Activated T-helper 1 cell treated with anti-CD3 and anti-CD28 coated beads, Interleukin-2, amount 50 U/mL, for 16 hours (primary cell): ENCODE measurements at places on chromosomes 3 and 15.

DNA sequence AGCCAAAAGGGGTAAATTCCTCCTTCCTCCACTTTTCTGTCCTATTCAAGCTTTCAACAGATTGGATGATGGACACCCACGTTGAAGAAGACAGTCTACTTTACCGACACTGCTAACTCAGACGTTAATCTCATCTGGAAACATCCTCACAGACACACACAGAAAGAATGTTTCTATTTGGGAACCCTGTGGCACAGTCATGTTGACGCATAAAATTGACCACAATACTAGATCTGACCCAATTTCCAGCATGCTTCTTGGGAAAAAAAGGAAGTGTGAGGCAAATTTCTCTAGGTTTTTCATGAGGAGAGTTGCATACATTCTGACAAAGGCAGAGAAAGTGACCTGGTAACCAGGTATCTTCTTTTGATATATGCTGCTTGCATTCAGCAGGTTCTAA is 594.1 kb downstream of the FGF12 start:
- no peak for DNase-seq

GRCh38 chr3:162348912-162349311 is 852.3 kb downstream of the OTOL1 start:
- DNase-seq: no peak

DNA sequence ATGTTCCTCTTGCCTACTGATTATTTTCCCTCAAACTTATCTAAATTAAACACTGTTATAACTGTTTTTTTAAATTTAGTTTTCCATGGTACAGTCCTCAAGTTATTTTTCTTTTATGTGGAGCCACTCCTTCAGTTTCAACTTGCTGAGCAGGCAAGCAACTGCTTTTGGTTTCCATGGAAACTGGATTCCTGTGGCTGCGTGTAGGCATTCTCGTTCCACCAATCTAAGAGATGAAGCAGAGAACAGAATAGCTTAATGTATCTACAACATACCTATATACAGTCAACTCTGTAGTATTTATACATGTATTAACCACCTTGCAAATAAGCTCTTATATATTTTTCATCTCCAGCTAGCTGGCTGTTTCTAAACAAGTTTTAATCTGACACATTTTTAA is 25.8 kb upstream of the ANXA2 start:
- DNase-seq: no peak

GRCh38 chr3:160090653-160091052 is 102.0 kb downstream of the IL12A start:
- no peak for DNase-seq

GRCh38 chr3:117531078-117531767 is 821.6 kb downstream of the TUSC7 start:
- DNase-seq: no peak

DNA sequence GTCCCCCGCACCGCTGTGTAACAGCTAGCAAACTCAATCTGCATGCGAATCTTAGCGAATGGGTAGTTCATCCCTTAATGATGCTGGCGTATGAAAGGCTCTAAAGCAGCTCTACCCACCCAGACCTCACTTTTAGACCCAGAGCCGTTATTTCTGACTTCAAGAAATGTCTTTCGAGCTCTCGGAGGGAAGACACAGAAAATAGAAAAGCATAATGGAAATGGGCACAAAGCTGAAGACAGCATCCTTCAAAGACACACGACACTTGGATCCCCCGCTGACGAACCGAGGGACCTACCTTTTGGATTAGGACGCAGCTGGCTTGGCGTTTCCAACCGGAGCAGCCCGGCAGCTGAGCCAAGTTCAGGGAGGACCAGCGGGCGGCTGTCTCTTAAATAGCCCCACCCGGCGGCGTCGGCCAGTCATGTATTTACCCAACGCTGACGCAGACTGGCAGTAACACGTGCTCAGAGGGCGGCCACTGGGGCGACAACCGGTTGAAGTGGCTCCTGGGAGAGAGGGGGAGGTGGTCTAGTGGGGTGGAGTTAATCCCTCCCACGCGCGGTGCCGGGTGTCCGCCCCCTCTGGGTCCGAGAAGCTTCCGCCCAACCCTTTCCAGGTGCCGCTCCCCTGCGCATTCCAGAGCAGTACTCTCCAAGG is 1.5 kb downstream of the CCK start:
- no peak for DNase-seq

GRCh38 chr3:55571913-55572312 is 84.8 kb upstream of the WNT5A start:
- no peak for DNase-seq

DNA sequence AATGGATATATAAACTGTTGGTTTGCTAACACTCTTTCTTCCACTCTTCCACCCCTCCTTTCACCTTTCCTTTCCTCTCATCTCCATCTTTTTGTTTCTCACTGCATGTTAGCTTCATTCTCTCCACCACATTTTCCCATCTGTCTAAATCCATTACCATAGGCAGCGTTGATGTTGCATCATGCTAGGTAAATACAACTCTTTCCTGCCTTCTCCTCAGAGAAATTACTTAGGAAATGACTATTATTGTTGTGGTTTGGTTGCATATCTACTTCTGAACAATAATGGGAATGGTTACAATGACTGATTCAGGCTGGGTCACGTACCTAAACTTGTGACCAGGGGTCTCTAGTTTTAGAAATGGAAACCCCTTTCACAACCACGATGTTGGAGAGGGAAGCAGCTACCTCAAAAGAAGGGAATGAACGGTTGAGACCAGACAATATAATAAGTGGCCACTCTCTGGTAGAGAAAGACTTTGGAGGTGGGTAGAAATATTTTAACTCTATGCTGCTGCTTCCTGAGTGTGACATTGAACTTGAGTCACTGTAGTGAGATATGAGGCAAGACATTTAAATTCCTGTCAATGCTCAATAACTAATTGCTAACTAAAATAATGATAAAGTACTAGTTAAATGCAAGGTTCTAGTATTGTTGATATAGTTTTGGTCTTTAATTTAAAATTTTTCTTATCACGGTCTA is 314.1 kb upstream of the TGFBR2 start:
- DNase-seq: no peak

DNA sequence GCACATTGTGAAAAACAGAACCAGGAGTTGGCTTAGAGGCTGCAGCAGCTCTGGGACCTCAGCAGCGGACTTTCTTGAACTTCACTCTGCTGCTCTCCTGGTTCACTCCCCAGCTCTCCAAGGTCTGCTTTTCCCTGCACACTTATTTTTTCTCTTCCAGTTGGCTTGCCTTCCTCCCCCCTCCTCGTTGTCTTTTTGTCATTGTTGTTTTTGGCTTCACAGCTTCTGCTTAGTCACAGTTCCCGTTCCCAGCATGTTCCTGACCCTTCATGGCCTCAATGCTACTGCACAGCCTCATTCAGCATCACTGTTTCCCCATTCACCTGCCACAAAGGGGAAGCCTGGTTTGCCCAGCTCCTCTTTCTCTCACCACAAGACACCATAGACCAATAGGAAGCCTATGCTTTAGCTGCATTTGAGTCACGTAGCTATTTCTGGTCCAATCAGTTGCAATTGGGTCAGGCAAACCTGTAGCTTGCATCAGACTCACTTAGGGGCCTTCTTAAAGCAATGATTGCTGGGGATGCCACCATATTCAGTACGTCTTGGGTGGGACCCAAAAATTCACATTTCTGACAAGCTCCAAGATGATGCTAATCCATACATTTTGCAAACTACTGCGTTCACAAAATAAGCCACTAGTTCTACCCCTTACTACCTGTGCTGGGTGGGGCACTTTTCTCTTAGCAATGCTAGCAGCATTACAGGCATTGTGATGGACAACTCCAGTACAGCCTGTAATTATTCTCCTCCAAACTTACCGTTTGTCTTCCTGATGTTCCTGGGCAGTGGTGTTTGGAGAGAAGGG is 7.8 kb upstream of the SUMF1 start:
- DNase-seq: no peak

DNA sequence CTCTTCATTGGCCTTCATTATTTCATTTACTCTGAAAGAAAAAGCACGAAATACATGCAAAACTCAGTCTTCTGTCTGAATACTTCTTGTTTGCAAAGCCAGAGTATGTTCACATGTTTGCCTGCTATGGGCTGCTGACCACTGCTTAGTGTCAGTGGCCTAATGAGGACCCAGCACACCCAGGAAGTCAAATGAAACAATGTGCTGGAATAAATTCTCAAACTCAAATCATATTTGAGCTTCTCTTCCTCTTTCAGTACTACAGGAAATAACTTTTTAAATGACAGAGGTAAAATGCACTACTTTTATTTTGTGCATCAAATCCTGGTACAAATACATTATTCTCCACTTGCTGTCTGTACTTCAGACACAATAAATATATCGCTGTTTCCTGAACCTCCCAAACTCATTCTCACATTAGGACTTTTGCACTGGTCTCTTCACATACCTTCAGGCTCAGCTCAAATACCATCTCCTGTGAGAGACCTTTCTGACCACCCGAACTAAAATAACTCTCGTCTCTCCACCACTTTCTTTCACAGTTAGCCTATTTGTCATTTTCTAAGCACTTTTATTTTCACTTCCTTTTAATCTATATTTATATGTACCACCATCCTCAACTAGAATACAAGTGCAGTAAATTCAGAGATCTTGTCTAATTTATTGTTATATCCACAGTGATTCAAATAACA is 176.8 kb downstream of the TUSC7 start:
- DNase-seq: no peak

- no peak for DNase-seq
Measured at GRCh38 chr3:31079689-31080088, 185.2 kb upstream of the GADL1 start.

- DNase-seq: no peak
Measured at GRCh38 chr3:10708216-10708893, 107.7 kb upstream of the SLC6A11 start.
